IPS-NIHi11 (cell line): ENCODE measurements at places on chromosomes 13 and 19.
A peak's percentile ranks its signal among the peaks of the same experiment; 100 is the strongest.

- DNase-seq: no peak
Measured at GRCh38 chr13:95246292-95247082, 54.8 kb downstream of the ABCC4 start.

DNA sequence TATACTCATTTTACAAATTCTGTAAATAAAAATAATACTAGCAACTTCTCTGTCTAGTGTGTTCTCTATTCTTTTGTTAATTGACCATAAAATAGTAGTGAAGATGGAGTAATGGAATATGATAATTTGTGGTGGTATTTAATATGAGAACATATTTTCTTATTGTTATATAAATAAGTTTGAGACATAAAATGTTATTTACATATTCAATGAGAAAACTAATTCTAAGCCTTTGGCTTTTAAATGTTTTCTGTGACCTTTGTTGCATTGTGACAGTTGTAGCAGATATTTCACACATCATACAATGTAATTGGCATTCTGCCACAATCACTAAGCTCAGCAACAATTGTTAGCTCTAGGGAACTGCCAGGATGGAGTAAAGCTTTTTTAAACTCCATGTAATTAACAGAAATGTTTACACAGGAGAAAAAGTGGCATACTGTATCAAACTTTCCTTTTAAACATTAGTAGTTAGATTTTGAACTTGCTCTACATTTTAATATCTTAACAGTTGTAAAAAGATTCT is 562.1 kb upstream of the PCDH9 start:
- DNase-seq: no peak

GRCh38 chr13:24745861-24746617 is 17.9 kb upstream of the RNF17 start:
- DNase-seq: peak; percentile 20

DNA sequence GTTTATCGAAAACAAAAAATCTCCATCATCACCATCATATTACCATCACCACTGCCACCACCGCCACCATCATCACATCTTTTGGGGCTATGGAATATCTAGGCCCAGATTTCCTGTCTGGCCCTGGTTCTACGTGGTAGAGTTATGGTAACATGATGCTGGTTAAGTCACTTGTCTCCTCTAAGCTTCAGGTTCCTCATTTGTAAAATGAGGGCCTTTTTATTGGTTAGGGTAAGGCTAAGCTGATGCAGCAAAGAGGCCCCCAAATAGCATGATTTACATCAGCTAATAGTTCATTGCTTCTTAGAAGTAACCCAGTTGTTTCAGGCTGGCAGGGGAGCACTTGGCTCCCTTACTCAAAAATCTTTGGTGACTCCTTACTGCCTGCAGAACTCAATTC is 37.9 kb downstream of the PCDH8 start:
- no peak for DNase-seq

- DNase-seq: no peak
Measured at GRCh38 chr13:43596924-43597598, 189.7 kb downstream of the ENOX1 start.
